ENCODE measurements at places on chromosomes 4 and X.

DNA sequence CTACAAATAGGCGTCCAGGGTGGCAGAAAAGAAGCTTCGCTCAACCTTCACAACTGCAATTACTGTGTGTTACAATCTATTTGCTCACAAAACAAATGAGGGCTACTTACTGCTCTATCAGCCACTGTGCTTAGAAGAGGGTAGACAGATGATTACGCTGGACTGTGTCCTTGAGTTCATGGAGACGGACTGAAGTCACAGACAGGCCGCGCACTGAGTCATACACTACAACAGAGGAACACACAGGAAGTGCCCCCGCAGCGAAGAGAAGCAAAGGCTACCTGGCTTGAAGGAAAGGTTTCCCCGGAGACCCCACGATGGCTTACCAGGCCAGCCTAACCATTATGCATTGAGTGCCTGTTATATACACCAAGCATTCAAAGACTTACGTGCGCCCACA, 25.6 kb downstream of the FAT1 start:
- no peak for DNase-seq

- no peak for DNase-seq
Observed at GRCh38 chrX:54230435-54231148, 47.5 kb upstream of the FAM120C start.

DNA sequence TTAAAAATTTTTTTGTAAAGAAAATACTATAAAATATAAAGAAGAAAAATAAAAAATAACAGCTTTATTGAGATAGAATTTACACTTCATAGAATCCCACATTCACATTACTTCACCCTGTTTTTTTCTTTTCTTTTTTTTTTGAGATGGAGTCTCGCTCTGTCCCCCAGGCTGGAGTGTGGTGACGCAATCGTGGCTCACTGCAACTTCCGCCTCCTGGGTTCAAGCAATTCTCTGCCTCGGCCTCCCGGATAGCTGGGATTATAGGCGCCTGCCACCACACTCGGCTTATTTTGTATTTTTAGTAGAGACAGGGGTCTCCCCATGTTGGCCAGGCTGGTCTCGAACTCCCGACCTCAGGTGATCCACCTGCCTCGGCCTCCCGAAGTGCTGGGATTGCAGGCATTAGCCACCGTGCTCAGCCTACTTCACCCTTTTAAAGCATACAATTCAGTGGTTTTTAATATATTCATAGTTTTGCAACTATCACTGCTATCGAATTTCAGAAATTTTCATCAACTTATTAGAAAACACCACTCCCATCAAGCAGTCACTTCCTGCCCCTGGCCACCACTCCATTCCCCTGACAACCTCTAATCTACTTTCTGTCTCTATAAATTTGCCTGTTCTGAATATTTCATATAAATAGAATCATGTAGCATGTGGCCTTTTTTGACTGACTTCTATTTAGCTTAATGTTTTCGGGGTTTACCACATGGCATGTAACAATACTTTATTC, 48.7 kb downstream of the TMEM131L start:
- DNase-seq = no peak

- DNase-seq = no peak
Observed at GRCh38 chr4:71377561-71377960, 38.7 kb downstream of the SLC4A4 start.

- DNase-seq = no peak
Observed at GRCh38 chr4:185127021-185127925, 15.8 kb upstream of the SLC25A4 start.

DNA sequence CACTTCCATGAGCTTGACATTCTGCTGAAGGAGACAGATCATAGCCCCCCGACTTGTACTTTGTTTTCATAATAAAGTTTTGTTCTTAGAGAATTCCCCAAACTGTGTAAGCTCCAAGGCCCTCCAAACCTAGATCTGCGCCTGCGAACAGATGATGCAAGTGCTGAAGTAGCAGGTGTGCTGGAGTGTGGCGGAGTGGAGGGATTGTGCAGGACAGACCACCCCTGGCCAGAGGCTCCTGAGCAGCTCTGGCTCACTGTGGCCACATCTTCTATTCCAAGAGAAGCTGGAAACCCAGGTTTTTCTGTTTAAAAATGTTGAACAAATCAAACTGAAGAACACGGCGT, 46.4 kb downstream of the TBC1D14 start:
- DNase-seq = no peak

DNA sequence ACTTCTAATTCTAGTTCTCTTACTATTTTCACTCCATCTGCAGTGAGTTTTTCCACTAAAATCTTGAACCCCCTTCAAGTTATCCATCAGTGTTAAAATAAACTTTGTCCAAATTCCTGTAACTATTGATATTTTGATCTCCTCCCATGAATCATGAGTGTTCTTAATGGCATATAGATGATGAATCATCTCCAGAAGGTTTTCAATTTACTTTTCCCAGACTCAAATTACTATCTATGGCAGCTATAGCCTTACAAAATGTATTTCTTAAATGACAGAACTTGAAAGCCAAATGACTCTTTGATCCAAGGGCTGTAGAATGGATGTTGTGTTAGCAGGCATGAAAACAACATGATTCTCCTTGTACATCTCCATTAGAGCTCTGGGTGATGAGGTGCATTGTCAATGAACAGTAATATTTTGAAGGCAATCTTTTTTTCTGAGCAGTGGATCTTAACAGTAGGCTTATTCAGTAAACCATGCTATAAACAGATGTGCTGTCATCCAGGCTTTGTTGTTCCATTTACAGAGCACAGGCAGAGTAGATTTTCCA, 16.1 kb upstream of the IQCM start:
- no peak for DNase-seq

DNA sequence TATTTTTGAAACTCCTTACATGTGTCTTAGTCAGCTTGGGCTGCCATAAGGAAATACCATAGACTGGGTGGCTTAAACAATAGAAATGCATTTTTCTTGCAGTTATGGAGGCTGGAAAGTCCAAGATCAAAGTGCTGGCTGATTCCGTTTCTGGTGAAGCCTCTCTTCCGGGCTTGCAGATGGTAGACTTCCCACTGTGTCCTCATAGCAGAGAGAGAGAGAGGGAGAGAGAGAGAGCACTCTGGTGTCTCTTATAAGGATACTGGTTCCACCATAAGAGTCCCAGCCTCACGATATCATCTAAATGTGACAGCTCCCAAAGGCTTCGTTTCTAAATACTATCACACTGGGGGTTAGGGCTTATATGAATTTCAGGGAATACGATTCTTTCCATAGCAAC, 39.7 kb downstream of the ENPEP start:
- DNase-seq = no peak

- no peak for DNase-seq
Observed at GRCh38 chr4:26032630-26033317, 118.8 kb downstream of the SMIM20 start.

DNA sequence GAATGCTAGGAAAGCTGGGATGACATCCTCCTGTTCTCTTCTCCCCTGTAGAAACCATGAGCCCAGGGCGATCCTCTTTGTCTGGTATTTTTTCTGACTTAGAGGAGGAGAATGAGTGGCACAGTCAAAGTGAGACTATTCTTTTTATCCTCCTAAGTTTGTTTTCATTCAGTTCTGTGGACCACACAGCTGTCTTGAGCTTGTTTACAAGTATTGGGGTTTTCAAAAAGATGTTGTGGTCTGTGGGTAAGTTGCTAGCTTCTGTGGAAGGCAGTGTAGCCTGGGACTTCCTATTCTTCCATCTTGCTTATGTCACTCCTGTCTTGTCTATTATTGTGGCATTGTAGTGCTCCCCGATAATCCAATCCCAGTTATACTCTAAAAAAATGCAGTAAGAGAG, 223.0 kb downstream of the PAPSS1 start:
- DNase-seq = no peak

DNA sequence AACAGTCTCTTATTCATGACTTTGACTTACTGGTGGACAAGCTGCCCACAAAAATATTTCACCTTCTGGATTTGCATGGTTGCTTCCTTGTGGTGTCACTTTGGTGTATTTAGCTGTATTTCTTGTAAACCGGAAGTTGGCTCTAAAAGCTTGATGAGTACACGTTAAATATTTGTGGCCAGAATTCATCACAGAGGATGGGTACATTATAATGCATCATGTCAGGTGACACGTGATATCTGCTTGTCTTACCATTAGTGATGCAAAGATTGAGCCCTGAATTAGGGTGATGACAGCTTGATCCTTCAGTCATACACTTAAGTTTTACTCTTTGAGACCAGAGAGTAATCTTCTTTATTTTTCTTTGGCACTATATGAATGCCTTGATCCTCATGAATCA, 188.3 kb upstream of the RPS6KA3 start:
- DNase-seq = no peak

GRCh38 chr4:168908093-168908492, 102.0 kb downstream of the CBR4 start:
- DNase-seq = no peak

DNA sequence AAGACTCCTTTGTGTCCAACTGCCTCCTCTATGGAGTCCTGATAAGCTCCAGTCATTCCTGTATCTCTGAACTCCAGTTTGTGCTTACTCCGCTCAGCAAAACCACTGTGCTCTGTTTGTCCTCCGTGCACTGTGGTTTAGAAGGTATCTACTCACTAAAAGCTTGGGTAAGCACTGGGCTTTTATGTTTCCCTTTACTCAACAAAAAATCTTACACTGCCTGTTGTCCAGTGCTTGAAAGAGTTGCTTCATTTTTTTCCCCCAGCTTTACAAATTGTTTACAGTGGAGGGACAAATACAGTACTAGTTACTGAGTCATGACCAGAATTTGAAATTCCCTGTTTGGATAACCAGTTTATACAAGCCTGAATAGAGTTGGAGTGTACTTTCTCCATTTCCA, 545.3 kb upstream of the FAT1 start:
- no peak for DNase-seq

- no peak for DNase-seq
Observed at GRCh38 chr4:14340321-14340720, 662.0 kb upstream of the CPEB2 start.

GRCh38 chr4:88908521-88908920, 148.5 kb downstream of the FAM13A start:
- DNase-seq = no peak
